ENCODE measurements at places on chromosomes 1 and 21. TPM values are rescaled to one million over a fixed set of nuclear protein-coding genes. Genes with fewer than 3 reads are reported as not detected.

GRCh38 chr1:200969726-200970561 is 53.6 kb downstream of the KIF21B start:
- H3K27me3 ChIP-seq = no peaks in the 10 kb centered on the region
- no peak for DNase-seq
- no peaks in the 10 kb centered on the region for H3K36me3 ChIP-seq
- no peak overlapping the region for H3K27ac ChIP-seq

DNA sequence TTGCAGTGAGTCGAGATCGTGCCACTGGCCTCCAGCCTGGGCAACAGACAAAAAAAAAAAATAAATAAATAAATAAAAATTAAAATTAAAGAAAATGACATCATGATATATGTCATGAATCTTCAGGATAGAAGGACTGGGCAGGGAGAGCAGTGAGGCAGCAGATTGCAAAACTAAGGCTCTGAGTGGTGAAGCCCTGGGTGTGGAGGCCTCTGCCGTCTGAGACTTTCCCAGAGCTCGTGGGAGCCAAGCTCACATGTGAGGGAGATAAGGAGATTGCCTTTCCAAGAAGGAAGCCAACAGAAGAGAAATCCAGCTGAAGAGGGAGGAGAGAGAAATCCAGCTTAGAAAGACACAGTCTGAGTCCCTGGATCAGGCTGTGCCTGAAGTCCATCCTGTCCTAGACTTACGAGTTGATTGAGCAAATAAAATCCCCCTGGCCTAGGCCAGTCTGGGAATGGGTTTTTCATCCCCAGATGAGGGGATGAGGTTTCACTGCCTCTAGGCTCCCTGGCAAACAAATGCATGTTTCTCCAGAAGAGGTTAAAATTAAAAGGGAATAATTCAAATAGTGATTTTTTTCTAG is 142.0 kb upstream of the IGSF21 start:
- no peaks in the 10 kb centered on the region for H3K36me3 ChIP-seq
- DNase-seq = no peak
- H3K27ac ChIP-seq = no peak overlapping the region
- no peaks in the 10 kb centered on the region for H3K27me3 ChIP-seq
- no peak overlapping the region for H3K4me3 ChIP-seq
- H3K4me1 ChIP-seq = no peaks in the 10 kb centered on the region

GRCh38 chr1:21911205-21912001 is 25.7 kb downstream of the HSPG2 start:
- no peak for DNase-seq
- H3K4me1 ChIP-seq = no peaks in the 10 kb centered on the region
- H3K27me3 ChIP-seq = no peaks in the 10 kb centered on the region
- H3K4me3 ChIP-seq = no peak overlapping the region
- no peak overlapping the region for H3K27ac ChIP-seq

DNA sequence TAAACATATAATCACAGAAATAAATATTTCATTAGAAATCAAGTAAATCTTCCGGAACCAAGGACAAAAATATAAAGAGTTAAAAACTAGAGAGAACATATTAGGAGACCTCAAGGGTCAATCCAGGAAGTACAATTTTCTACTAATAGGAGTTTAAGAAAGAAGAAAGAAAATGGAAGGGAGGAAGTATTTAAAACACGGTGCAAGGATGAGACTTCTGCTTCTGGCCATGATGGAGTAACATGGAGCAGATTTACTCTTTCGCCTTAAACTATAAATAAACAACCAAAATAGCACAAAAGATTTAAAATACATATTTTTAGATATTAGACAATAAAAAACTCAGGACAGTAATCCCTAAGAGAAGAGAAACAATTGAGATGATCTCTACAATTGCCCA is 12.6 kb upstream of the IFNAR1 start:
- no peak for DNase-seq
- H3K4me3 ChIP-seq = no peak overlapping the region
- H3K27ac ChIP-seq = no peak overlapping the region

DNA sequence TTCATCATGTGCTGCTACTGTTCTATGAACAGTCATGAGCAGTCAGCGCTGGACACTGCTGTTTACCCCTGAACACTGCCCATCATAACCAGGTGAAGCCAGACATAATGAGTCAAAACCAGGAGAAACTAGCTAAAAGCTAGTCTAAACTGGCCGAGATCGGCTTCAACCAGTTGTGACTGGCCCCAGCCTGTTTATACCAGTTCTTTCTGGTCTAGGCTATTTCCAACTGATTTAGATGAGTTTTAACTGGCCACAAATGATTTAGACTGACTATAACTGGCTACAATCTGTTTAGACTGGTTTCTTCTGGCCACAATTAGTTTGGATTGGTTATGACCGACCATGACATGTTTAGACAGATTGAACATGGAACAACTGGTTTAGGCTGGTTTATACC is 348.3 kb upstream of the CAMK1G start:
- H3K4me1 ChIP-seq = no peaks in the 10 kb centered on the region
- H3K36me3 ChIP-seq = no peaks in the 10 kb centered on the region
- no peak overlapping the region for H3K4me3 ChIP-seq
- no peaks in the 10 kb centered on the region for H3K27me3 ChIP-seq
- H3K27ac ChIP-seq = no peak overlapping the region
- no peak for DNase-seq

- H3K4me3 ChIP-seq = no peak overlapping the region
- peaks cover 2% of the 10 kb centered on the region for H3K27me3 ChIP-seq
- no peak overlapping the region for H3K27ac ChIP-seq
- peaks cover 15% of the 10 kb centered on the region for H3K4me1 ChIP-seq
- H3K36me3 ChIP-seq = no peaks in the 10 kb centered on the region
These were observed 2.4 kb downstream of the TMCC2 start for GRCh38 chr1:205229916-205230700.

GRCh38 chr1:17039522-17039921 is 14.3 kb downstream of the SDHB start:
- H3K4me1 ChIP-seq = no peaks in the 10 kb centered on the region
- no peak for DNase-seq
- H3K36me3 ChIP-seq = peaks cover 25% of the 10 kb centered on the region
- no peak overlapping the region for H3K4me3 ChIP-seq

- H3K27me3 ChIP-seq = no peaks in the 10 kb centered on the region
- peak; percentile 27 for DNase-seq
- H3K4me3 ChIP-seq = no peak overlapping the region
- H3K27ac ChIP-seq = no peak overlapping the region
- peaks cover 10% of the 10 kb centered on the region for H3K4me1 ChIP-seq
These were observed 27.8 kb downstream of the IGFN1 start for GRCh38 chr1:201218409-201218808.

DNA sequence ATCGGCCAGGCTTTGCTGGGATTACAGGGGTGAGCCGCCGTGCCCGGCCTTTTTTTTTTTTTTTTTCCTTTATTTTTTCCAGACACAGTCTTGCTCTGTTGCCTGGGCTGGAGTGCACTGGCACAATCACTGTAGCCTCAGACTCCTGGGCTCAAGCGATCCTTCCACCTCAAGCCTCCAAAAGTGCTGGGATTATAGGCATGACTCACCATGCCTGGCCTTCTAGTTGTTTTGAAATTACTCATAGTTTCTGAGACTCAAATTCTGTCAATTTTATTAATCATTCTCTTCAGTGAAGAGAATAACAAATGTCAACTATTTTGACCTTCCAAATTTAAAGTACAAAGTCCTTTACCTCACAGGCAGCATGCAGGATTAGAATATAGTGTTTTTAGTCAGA is 374.5 kb downstream of the PLA2G4A start:
- H3K27ac ChIP-seq = no peak overlapping the region
- no peaks in the 10 kb centered on the region for H3K4me1 ChIP-seq
- no peak overlapping the region for H3K4me3 ChIP-seq
- no peaks in the 10 kb centered on the region for H3K36me3 ChIP-seq
- no peak for DNase-seq

GRCh38 chr1:150925080-150925479 is 1.1 kb upstream of the SETDB1 start:
- H3K36me3 ChIP-seq = peaks cover 16% of the 10 kb centered on the region
- H3K27ac ChIP-seq = peak overlapping the region; percentile 6
- H3K4me3 ChIP-seq = peak overlapping the region; percentile 17
- no peak for DNase-seq
- peaks cover 10% of the 10 kb centered on the region for H3K4me1 ChIP-seq

DNA sequence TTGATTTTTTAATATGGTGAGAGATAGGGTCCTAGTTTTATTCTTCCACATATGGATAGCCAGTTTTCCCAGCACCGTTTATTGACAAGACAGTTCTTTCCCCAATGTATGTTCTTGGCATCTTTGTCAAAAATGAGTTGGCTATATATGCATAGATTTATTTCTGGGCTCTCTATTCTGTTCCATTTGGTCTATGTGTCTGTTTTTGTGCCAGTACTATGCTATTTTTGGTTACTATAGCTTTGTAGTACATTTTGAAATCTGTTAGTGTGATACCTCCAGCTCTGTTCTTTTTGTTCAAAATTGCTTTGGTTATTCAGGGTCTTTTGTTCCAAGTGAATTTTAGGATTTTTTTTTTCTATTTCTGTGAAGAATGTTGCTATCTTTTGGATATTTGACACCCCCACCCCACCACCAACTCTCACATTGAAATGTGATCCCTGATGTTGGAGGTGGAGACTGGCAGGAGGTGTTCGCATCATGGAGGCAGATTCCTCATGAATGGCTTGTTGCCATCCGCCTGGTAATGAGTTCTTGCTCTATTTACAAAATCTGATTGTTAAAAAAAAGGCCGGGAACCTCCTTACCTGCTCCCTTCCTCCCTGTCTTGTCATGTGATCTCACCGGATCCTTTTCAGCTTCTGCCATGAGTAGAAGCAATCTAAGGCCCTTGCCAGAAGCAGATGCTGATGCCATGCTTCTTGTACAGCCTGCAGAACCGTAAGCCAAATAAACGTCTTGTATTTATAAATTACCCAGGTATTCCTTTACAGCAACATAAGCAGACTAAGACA is 54.8 kb upstream of the KRTAP19-8 start:
- H3K36me3 ChIP-seq = no peaks in the 10 kb centered on the region
- H3K4me3 ChIP-seq = no peak overlapping the region
- no peak overlapping the region for H3K27ac ChIP-seq
- H3K4me1 ChIP-seq = no peaks in the 10 kb centered on the region

DNA sequence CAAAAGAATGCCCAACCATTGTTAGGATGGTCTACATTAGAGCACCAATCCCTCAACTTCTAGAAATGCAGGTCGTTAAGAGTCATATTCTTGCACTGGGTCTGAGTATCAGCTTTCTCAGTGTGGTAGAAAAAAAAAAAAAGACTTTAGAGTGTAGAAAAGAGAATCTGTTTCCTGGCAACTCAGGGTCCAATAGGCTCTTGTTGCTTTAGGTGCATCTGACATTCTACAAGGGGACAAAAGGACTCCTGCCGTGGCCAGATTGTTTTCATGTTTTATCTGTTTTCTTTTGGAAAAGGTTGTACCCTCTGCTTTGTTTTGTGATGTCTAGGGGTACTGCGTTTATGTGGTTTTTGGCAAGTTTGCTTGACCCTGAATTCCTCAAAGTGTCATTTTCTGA is 105.4 kb upstream of the KCNK2 start:
- no peak overlapping the region for H3K4me3 ChIP-seq
- H3K36me3 ChIP-seq = no peaks in the 10 kb centered on the region
- no peak for DNase-seq
- H3K27me3 ChIP-seq = no peaks in the 10 kb centered on the region
- no peak overlapping the region for H3K27ac ChIP-seq
- no peaks in the 10 kb centered on the region for H3K4me1 ChIP-seq

GRCh38 chr21:14889080-14889810 is 175.6 kb downstream of the NRIP1 start:
- H3K27me3 ChIP-seq = no peaks in the 10 kb centered on the region
- no peak for DNase-seq
- no peak overlapping the region for H3K4me3 ChIP-seq
- H3K27ac ChIP-seq = peak overlapping the region; percentile 65

DNA sequence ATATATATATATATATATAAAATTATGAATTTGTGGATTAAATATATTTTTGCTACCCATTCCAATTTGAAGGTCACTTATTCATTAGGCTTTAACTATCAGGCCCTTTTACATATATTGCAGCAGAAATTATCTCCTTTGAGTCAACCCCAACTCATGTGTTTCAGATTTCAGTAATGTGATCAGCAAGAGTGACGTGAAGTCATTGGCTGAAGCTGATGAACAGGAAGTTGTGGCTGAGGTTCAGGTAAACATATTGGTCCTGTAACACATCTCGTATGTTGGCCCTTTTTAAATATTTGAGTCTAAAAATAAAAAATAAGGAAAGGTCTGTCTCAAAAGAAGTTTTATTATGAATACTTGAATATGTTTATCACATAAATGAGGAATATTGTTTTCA is 8.5 kb downstream of the VPS45 start:
- no peak overlapping the region for H3K4me3 ChIP-seq
- no peaks in the 10 kb centered on the region for H3K4me1 ChIP-seq
- DNase-seq = no peak
- H3K27me3 ChIP-seq = no peaks in the 10 kb centered on the region

DNA sequence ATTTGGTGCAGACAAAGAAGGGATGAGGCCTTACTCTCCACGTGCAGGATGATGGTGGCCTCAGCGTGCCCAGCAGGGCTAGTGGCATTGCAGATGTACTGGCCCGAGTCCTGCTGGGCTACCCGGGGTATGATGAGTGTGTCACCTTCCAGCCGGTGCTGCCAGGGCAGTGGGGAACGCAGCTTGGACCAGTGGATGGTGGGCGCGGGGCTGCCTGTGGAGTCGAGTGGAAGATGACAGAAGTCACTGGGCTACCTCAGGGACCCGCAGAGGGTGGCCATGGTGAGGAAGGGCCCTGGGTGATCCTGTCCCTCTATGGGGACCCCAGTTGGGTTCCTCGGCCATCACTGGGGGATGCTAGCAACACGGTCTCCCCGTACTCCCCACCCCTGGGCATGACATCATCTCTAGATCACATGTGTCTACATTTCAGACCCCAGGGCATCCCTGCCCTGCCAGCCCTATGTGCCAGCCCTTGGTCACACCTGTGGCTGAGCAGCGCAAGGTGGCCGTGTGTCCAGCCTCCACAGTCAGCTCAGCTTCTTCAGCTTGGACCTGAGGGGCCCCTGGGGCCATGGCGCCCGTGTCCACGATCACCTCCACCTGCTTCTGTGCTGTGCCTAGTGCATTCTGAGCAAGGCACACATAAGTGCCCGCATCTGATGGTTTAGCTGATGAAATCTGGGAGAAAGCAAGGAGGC is 27.4 kb downstream of the LDLRAD2 start:
- no peaks in the 10 kb centered on the region for H3K27me3 ChIP-seq
- H3K4me1 ChIP-seq = no peaks in the 10 kb centered on the region
- no peak for DNase-seq
- no peaks in the 10 kb centered on the region for H3K36me3 ChIP-seq

GRCh38 chr1:93738075-93738622 is 56.5 kb upstream of the BCAR3 start:
- no peaks in the 10 kb centered on the region for H3K27me3 ChIP-seq
- H3K4me3 ChIP-seq = no peak overlapping the region
- no peak overlapping the region for H3K27ac ChIP-seq
- H3K4me1 ChIP-seq = no peaks in the 10 kb centered on the region

GRCh38 chr1:46194641-46195193 is 3.5 kb downstream of the POMGNT1 start:
- no peak for DNase-seq
- no peak overlapping the region for H3K27ac ChIP-seq
- peaks cover 32% of the 10 kb centered on the region for H3K4me1 ChIP-seq
- H3K36me3 ChIP-seq = peaks cover 9% of the 10 kb centered on the region

- no peaks in the 10 kb centered on the region for H3K27me3 ChIP-seq
- H3K4me3 ChIP-seq = no peak overlapping the region
- H3K4me1 ChIP-seq = no peaks in the 10 kb centered on the region
These were observed 13.8 kb downstream of the MIER1 start for GRCh38 chr1:66938613-66939012.

NUP210L gene
- not detected for polyA plus RNA-seq

EDARADD gene
- 0.15 TPM for polyA plus RNA-seq

DENND2C gene
- 4.9 TPM for polyA plus RNA-seq

C1orf87 gene
- not detected for polyA plus RNA-seq

ASCL5 gene
- not detected for polyA plus RNA-seq

SELE gene
- polyA plus RNA-seq = 3.1 TPM

SYCP1 gene
- polyA plus RNA-seq = not detected
